ENCODE measurements at places on chromosomes 3 and 15. TPM values are rescaled to one million over a fixed set of nuclear protein-coding genes. Genes with fewer than 3 reads are reported as not detected.

GNAT1 gene
- not detected for total RNA-seq

DNA sequence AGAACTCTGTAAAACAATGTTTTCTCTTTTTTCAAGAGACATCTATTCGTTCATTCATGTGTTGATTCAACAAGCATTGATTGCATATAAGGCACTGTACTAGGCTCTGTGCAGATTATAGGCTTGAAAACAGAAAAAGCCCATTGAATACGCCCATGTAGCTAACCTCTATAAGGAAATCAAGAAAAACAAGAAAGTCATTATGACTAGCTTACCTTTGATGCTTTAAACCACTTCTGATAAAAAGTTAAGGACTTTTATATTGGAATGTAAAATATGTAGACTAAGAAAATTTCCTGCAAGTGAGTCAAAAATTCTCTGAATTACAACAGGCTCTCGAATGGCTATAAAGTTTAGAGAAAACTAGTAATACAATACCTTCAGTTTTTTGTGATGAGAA is 92.5 kb downstream of the BDH1 start:
- H3K4me1 ChIP-seq, result no peaks in the 10 kb centered on the region
- no peak overlapping the region for H3K4me3 ChIP-seq
- H3K36me3 ChIP-seq, result no peaks in the 10 kb centered on the region
- DNase-seq, result no peak
- H3K27me3 ChIP-seq, result no peaks in the 10 kb centered on the region

- H3K4me3 ChIP-seq, result no peak overlapping the region
- no peak for DNase-seq
- H3K36me3 ChIP-seq, result no peaks in the 10 kb centered on the region
- no peaks in the 10 kb centered on the region for H3K4me1 ChIP-seq
- no peak overlapping the region for H3K27ac ChIP-seq
Measured at GRCh38 chr3:172573422-172573821, 50.2 kb upstream of the TNFSF10 start.

- H3K27me3 ChIP-seq, result no peaks in the 10 kb centered on the region
- DNase-seq, result no peak
- H3K36me3 ChIP-seq, result no peaks in the 10 kb centered on the region
- no peaks in the 10 kb centered on the region for H3K4me1 ChIP-seq
- no peak overlapping the region for H3K27ac ChIP-seq
- H3K4me3 ChIP-seq, result no peak overlapping the region
Measured at GRCh38 chr3:62454916-62455315, 81.6 kb upstream of the FEZF2 start.

DNA sequence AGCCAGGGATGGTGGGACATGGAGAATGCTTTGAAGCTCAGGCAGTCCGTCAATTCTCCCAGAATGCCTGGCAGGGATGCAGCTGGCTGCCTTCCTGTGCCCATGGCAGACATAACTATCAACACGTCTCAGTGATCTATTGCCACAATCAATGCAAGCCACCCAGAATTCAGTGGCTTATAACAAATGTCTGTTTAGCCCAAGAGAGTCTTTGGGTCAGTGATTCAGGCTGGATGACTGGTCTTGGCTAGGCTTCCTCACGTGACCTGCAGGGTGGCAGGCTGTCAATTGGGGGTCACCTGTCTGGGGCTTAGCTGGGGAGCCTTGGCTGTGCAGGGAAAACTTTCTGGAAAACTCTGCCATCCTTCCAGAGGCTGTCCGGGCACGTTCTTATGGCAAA is 213.1 kb upstream of the LRRFIP2 start:
- H3K27ac ChIP-seq, result no peak overlapping the region
- DNase-seq, result no peak
- no peaks in the 10 kb centered on the region for H3K4me1 ChIP-seq
- H3K27me3 ChIP-seq, result no peaks in the 10 kb centered on the region
- peaks cover 3% of the 10 kb centered on the region for H3K36me3 ChIP-seq

GRCh38 chr3:194640829-194641228 is 7.6 kb upstream of the TMEM44 start:
- H3K27me3 ChIP-seq, result no peaks in the 10 kb centered on the region
- no peaks in the 10 kb centered on the region for H3K36me3 ChIP-seq
- DNase-seq, result no peak
- H3K4me1 ChIP-seq, result peaks cover 4% of the 10 kb centered on the region

DNA sequence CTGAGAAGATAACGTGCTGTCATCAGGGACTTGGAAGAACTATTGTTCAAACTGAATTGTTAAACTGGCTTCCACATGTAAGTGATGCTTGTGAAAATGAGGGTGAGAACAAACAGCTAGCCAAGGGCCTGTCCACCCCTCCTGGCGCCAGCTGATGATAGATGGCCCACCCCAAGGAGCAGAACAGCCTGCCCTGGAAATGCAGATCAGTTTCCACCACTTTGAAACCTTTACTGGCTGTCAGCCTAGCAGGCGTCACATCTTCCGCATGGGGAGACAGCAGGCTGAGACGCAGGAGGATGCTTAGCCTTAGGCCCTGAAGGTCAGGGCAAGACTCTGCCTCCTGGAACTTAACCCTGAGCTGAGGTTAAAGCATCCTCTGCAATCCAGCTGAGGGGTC is 6.4 kb upstream of the SLC51B start:
- H3K36me3 ChIP-seq, result no peaks in the 10 kb centered on the region
- no peaks in the 10 kb centered on the region for H3K4me1 ChIP-seq
- no peak overlapping the region for H3K27ac ChIP-seq
- H3K4me3 ChIP-seq, result no peak overlapping the region

ZNF80 gene
- total RNA-seq, result not detected

DNA sequence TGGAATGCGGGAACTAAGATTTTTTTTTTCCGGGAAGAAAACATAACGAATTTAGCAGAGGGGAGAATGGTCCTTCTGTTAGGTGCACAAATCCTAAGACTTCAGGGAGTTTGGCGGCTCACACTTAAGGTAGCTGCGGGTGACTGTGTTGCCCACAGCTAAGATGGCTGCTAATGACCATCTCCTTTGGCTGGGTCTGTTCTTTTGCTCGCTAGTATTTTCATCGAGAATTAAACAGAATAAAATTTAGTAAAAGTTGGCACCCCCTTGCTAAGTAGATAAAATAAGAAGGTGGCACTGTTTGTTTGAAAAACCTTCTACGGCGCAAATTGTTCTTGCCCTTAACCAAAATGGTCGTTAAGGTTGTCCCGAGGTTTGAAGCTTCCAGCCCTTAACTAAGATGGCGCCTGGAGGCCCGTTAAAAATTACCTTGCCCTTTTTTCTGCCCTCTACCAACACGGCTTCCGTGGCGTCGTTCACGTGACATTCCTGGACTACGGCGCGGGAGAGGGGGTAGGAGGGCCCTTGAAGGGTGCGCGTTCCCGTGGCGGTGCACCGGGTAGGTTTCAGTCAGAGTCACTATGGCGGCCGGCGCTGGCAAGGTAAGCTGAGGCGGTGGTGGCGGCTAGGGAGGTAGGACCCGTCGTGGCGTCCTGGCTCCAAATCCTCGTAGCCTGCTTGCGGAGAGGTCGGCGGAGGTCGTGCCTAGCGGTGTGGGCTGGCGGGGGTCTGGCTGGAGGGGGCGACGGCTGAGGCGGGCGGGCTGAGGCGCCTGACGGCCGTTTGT is at the start of gene SLMAP:
TSS of gene SLMAP (plus strand) at position 569 of the 787 bp plus-strand sequence. CDS start 1,343 bp downstream, outside the sequence.
- H3K27me3 ChIP-seq, result no peaks in the 10 kb centered on the region
- H3K4me1 ChIP-seq, result peaks cover 37% of the 10 kb centered on the region
- H3K4me3 ChIP-seq, result peak within 1 kb of the TSS; percentile 94
- DNase-seq, result peak; percentile 98
- no peaks in the 10 kb centered on the region for H3K36me3 ChIP-seq
- H3K27ac ChIP-seq, result peak within 1 kb of the TSS; percentile 99

DNA sequence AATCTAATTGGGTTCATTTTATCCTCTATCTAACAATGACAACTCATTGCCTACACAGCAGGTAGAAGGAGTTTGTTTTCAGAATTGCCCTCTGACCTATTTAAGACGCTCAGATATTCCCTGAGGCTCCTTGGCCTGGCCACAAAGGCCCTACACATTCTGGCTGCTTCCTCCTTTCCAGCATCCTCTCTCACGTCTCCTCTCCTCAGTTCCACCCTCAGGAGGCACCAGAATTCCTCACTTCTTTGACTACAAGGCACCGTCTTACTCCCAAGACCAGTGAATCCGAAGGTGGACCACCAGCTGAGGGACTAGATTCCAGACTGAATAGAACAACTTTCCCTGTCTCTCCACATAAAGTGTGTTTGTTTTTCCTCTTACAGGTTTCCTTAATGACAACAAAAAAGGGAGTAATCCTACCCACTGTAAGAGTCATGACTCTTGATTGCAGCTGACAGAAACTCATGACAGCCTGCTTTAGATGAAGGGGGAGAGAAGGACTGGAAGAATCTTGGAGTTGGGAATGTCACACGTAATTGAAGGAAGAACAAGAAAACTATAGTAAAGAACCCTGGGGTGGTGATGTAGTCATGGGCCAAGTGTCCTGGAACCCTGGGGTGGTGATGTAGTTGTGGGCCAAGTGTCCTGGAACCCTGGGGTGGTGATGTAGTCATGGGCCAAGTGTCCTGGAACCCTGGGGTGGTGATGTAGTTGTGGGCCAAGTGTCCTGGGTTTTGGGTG is 22.0 kb upstream of the MUC20 start:
- no peaks in the 10 kb centered on the region for H3K36me3 ChIP-seq
- DNase-seq, result no peak
- H3K4me1 ChIP-seq, result no peaks in the 10 kb centered on the region
- H3K27me3 ChIP-seq, result no peaks in the 10 kb centered on the region
- peak overlapping the region; percentile 9 for H3K27ac ChIP-seq

- H3K36me3 ChIP-seq, result no peaks in the 10 kb centered on the region
- peaks cover 20% of the 10 kb centered on the region for H3K4me1 ChIP-seq
- no peak for DNase-seq
- H3K27me3 ChIP-seq, result no peaks in the 10 kb centered on the region
Measured at GRCh38 chr3:53158765-53159155, 2.2 kb upstream of the PRKCD start.

- no peak for DNase-seq
- no peak overlapping the region for H3K4me3 ChIP-seq
- H3K27ac ChIP-seq, result no peak overlapping the region
- no peaks in the 10 kb centered on the region for H3K27me3 ChIP-seq
Measured at GRCh38 chr3:134441321-134441720, 44.5 kb downstream of the ANAPC13 start.
